ENCODE measurements at places on chromosomes 7 and 10.
A peak's percentile ranks its signal among the peaks of the same experiment; 100 is the strongest.

DNA sequence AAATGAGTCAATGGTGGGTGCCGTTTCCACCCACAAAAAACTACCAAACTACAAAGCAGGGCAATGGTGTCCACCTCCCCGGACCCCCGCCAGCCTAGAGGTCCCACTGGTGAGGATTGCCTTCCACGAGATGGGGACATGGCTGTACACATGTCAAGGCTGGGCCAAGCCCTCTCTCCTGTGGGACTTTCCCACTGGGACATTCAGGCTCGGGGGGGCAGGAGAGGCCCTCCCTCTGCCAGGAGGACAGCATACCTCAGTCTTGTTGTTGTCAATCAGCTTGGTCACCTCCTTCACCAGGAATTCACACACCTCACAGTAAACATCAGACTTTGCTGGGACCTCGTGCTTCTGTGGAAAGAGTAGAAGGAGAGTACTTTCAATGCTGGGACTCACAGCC, 31.1 kb downstream of the PSAP start:
- DNase-seq: no peak

DNA sequence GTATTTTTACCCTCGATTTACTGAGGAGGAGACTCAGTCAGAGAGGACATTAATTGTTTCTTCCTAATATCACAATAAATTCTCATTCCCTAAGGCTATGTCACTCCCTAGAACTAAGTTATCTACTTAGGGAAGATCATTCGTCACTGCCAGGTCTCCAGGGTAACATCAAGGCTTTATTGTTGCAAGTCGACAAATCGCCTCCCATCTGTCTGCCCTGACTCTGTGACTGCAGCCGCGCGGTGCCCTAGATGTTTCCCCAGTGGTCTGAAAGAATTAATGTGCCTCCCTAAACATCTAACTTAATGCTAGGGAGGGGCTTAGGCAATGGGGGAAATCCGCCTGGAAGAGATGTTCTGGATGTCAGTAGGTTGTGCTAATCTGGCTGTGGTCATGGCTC, 558.8 kb upstream of the C7orf33 start:
- no peak for DNase-seq

DNA sequence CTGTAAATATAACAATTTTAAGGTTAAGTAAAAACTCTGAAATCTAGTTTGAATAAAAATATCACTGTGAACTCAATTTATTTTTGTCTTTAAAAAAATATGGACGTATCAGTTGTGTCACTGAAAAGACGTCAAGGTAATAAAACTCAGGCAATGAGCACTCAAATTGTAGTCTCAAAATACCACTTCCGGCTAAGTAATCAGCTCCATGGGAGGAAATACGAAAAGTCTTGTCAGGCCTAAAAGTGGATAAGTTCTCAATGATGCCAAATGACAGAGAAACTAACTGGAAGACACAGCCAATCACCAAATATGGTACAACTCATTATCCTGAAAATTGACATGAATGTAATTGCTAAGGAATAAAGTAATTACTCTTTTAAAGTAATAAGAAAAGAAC, 719 bp downstream of the CALN1 start:
- no peak for DNase-seq

DNA sequence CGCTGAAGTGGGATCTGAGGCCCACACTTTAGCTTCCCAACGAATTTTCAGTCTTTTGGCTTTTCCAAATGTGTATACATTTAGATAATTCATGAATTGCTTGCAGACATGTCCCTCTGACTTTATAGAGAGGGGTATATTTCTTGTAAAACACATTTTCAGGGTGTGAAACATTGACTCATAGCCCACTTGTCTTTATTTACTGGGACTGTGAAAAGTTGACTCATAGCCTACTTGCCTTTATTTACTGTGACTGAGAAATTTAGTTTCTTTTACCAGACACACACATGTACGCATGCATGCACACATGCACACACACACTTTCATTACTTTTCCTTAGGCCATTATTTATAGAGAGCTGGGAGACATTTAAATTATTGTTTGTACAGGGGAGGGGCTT, 79.1 kb downstream of the VTI1A start:
- DNase-seq: no peak

- no peak for DNase-seq
Measured at GRCh38 chr10:124602646-124603365, 141.2 kb downstream of the LHPP start.

DNA sequence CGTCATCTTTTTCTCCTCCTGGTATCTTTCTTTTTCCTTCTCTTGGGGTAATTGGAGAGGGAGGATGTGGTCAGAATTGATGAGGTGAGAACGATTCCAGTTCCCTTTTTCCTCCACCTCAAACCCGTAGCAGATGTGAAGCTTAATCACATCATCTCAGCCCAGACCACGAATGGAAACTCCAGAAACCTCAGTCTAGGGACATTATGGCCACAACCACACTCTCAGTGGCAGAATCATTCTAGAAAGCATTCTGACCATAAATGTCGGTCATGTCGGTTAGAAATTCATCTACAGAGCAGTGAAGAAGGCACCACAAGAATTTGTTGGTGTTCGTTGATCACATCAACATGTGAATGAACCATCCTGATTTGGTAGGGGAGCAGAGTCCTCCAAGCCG, 78.7 kb downstream of the GATA3 start:
- peak; percentile 46 for DNase-seq

DNA sequence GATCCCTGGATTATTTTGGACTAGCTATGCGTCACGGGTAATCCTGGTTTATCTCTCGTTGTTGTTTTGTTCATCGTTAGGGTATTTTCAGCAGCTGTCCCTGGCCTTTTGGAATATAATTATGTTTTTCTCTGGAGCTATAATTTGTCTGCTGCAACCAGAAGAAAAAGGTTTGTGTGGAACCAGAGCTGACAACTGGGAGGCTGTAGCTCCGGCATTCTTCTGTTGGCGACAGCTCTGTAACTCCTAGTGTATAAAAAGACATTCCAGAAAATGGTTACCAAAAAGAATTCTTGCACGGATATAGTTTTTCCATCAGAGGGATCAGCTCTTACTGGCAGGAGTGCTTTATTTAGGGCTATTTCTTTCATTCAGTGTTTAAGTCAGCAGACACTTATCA, 130.9 kb upstream of the PRR15 start:
- no peak for DNase-seq

DNA sequence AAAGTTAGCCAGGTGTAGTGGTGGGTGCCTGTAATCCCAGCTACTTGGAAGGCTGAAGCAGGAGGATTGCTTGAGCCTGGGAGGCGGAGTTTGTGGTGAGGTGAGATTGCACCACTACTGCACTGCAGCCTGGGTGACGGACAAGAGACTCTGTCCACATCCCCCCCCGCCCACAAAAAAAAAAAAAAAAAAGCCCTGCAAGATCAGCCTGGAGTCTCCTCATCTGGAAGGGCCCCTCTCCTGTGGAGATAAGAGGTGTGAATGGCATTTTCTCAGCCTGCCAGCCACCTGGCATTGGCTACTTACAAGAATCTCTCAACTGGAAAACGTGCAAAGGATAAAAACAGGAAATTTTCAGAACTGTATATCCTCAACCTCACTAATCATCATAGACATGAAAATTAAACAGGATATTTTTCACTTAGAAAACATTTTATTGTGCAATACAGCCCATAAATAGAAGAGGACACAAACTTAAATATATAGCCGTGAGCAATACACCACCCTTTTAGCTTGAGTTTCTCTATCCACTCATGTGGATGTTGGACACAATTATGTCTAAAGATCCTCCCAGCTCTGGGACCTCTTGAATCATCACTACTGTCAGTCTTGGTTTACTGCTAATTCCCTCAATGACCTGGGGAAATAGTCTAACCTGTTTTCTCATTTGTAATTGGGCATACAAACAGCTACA, 11.3 kb upstream of the TSPAN15 start:
- DNase-seq: no peak

DNA sequence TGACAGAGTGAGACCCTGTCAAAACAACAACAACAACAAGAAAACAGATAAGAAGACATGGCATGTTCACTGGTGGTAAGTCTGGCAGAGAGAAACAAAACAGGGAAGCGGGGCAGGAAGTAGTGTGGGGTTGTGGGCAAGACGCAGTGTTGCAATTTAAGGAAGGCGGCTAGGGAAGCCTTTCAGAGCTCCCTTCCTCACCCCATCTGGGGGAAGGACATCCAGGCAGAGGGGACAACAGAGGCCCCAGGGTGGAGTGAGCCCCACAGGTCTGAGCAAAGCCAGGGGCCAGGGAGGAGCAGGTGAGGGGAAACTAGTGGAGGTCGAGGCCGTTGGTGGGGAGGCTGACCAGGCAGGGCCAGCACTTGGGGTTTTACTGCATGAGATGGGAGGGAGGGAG, 16.8 kb downstream of the LAT2 start:
- no peak for DNase-seq

- no peak for DNase-seq
Measured at GRCh38 chr7:67435894-67436535, 439.4 kb downstream of the TYW1 start.

GRCh38 chr10:18738835-18739234, 79.6 kb downstream of the ARL5B start:
- DNase-seq: no peak

- DNase-seq: no peak
Measured at GRCh38 chr10:947881-948280, 16.4 kb upstream of the LARP4B start.

- no peak for DNase-seq
Measured at GRCh38 chr10:103847909-103848468, 7.4 kb downstream of the SH3PXD2A start.

- no peak for DNase-seq
Measured at GRCh38 chr7:139827042-139827441, 2.0 kb upstream of the TBXAS1 start.

GRCh38 chr10:15725603-15726002, 5.9 kb upstream of the ITGA8 start:
- no peak for DNase-seq

GRCh38 chr7:55567571-55567970, 4.7 kb downstream of the VOPP1 start:
- no peak for DNase-seq

GRCh38 chr7:18116661-18117060, 89.0 kb upstream of the PRPS1L1 start:
- DNase-seq: no peak

GRCh38 chr10:100396605-100397004, 49.6 kb downstream of the SCD start:
- DNase-seq: no peak

GRCh38 chr10:19811540-19811939, 4.7 kb upstream of the PLXDC2 start:
- no peak for DNase-seq

Data from stimulated activated CD4-positive, alpha-beta T cell treated with anti-CD3 and anti-CD28 coated beads, TNF-alpha, amount 100 ng/mL, for 48 hours (primary cell).